RWPE1 (cell line): ENCODE measurements at places on chromosomes 16 and 17.

DNA sequence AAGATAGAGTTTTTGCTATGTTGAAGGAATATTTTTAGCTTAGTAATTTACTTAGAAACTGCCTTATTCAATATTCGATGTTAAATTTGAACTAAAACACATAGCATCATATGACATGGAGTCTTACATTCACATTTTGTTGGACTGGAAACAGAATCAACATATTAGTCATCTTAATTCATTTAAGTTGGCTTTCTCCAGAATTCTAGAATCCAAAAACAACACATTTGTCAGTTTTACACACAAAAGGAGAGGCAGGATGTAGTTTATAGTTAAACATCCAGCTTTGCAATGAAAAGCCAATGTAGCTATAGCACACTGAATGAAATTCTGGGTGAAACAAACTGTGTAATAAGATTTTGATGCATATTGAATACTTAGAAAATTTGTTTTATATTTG lies 43.3 kb downstream of the WWOX start:
- DNase-seq = no peak

- DNase-seq = no peak
Measured at GRCh38 chr16:69417520-69418199, 6.8 kb upstream of the CYB5B start.

- DNase-seq = no peak
Measured at GRCh38 chr17:58527306-58527705, 12.9 kb upstream of the MTMR4 start.

DNA sequence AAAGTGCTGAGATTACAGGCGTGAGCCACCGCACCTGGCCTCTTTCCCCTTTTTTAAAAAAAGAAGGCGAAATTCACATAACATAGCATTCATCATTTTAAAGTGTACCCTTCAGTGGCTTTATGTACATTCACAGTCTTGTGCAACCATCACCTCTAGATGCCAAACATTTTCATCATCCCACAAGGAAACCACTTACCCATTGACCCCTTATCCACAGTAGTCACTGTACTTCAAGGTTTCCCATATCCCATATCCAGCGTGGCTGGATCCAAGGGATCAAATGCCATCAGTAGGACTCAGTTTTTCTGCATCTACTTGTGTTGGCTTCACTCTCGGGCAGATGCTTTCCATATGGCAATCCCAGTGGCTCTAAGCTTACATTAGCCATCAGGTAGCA lies 50.3 kb downstream of the BMERB1 start:
- no peak for DNase-seq

DNA sequence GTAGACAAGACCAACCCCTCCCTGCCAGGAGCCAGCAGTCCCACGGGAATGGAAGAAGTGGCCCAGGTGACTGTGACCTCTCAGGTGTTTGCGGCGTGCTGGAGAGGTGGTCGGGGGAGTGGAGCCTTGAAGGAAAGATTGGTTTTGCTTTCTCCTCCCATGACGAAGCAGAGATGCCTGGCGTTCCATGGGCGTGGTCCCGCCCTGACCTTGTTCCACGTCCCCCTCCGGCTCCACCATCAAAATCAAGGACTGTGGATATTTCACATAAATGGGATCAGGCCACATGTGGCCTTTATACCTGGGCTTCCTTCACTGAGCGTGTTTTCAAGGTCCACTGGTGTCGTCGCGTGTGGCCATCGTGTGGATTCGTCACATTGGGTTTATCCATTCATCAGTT lies 270.6 kb upstream of the TNRC6C start:
- no peak for DNase-seq

GRCh38 chr17:9218911-9219310 lies 197.6 kb downstream of the NTN1 start:
- no peak for DNase-seq

DNA sequence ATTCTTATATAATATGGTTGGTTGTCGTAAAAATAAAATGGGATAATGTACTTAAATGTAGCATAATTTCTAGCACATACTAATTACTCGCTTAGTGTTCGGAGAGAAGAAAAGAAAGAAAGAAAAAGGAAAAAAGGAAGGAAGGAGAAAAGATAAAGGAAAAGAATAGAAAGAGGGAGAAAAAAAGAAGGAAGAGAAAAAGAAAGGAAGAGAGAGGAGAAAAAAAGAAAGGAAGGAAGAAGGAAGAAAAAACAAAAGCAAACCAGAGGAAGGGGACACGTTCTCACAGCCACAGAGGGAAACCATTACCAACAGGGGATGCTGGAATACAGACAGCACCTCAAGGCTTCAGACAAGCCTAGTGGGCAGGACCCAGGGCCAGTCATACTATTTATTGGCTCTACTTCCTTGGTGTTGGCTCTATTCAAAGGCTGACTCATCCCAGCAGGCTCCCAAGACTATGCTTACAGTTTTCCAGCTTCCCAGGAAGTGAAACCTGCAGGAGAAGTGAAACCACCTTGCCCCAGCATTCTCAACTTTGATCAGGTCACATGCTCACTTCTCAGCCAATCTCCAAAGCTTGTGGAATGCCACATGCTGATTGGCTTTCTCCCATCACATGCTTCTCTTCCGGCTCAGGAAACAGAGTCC lies 273.5 kb upstream of the IRX5 start:
- DNase-seq = peak; percentile 71

DNA sequence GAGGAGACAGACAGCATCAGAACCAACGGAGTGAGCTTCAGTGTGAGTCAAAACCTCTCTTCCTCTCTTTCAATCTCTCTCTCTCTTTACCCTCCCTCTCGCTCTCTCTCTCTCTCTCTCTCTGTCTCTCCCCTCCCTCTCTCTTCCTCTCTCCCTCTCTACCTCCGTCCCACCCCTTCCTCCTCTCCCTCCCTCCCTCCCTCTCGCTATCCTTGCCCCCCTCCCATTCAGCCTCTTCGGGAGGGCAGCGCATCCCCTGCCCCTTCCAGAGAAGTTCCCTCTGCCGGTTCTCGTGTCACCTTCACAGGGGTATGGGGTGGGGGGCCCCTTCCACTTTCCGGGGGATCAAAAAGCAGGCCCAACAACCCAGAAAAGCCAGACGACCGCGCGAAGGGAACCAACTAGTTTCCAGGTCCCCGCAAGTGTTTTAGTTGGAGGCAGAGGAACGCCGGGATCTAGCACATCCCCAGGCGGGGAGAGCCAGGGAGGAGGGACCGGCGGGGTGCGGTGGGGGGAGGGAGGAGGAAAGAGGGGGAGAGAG lies 28.9 kb upstream of the RBFOX1 start:
- no peak for DNase-seq

- no peak for DNase-seq
Measured at GRCh38 chr17:1764284-1764683, 2.4 kb downstream of the SERPINF1 start.

GRCh38 chr16:75218256-75219076 lies at the start of gene CTRB1:
Gene CTRB1 (plus strand): TSS chr16:75218988. CDS start chr16:75219008, 20 bp downstream.
- DNase-seq = no peak

DNA sequence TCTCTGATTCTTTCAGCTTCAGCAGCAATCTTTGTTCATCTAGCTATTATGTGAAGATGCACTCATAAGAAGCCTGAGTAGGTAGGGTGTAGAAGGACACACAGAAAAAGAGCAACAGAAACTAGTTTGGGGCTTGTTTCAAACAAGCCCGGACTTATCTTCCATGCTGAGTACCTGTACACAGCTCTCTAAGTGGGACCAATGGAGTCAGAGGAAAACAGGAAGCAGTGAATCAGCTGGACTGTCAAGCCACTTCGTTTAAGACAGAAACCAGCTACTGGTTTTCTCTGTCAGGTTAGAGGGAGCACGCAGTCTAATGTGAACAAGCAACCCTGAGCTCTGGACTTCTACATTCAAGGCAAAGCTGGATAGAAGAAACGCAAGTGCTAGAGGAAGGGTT lies 16.0 kb downstream of the MAP2K6 start:
- DNase-seq = peak; percentile 45

DNA sequence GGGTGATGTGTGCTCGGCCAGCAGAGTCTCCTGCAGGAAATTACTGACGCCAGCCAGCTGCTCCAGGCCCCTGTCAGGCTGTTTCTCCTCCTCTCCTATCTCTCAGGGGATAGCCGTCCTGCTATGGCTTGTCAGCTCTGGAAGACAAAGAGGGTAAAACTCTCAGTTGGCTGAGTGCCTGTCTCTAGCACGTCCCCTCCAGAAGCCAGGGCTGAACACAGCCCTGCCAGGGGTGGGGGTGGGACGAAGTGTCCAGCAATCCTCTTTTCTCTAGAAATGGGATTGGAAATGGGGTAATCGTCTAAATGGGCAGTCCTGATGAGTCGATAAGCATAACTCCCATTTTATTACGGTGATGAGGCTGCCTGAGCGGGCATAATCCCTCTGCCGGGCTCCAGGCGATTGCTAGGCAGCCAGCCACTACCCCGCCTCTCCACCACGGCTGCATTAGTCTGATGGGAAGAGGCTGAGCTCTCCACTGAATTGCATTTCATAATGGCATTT lies 89.1 kb upstream of the GNAO1 start:
- DNase-seq = no peak

GRCh38 chr16:3358871-3359270 lies 3.2 kb downstream of the OR2C1 start:
- no peak for DNase-seq
